ENCODE measurements at places on chromosomes 2 and 18. TPM values are rescaled to one million over a fixed set of nuclear protein-coding genes. Genes with fewer than 3 reads are reported as not detected.

Gene CCDC121
- total RNA-seq = 3.5 TPM

Gene UGT1A6
- total RNA-seq = not detected

Gene GALNT5
- total RNA-seq = 0.35 TPM

DNA sequence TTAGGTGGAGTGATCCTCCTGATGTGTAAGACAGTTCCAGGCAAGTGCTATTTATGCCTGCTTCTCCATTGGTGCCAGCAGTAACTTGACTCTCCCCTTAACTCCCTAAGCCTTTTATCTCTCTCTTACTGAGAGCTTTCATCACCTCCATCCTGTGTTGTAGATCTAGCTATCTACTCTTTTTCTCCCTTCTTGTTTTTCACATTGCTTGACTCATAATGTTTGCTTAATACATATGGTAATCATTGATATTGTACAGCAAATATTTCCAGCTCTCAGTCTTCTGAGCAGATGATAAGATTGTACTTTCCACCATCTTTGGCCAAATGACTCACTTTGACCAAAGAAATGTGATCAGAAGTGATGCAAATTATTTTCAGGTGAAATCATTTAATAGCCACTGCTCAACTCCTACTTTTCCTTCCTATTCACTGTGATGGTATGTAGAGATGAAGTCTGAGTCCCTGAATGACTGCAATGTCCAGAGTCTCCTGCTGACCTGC, 165.0 kb downstream of the PLCL1 start:
- DNase-seq = no peak

- DNase-seq = no peak
Observed at GRCh38 chr18:305003-305501, 37.2 kb upstream of the THOC1 start.

DNA sequence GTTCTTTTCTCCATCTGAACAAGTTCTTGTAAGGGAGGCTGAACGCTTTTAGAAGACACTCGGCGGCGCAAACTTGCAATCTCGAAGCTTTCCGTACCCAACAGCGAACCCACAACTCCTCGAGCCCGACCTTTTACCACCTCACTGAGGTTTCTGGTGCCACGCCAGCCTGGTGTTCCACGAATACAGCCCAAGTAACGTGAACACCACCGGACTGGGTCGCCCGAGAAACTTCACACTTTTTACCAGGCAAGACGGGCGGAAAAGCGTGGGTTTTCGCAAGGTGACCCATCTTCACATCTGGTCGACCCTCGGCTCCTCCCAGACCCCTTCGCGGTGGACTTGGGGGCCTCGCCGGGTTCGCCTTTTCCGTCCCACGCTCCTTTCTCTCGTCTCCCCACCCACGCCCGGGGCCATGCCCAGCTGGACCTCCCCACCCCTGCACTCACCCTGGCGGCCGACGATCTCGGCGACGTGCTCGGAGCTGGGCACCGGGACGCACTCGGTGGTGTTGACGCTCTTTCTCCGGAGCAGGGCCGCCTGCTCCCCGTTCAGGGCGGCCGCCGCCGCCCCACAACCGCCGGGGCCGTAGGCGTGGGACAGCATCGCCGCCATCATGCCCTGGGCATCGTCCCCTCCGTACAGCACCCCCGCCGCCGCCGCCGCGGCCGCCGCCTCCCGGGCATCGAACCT, 1.2 kb downstream of the MEX3C start:
- DNase-seq = no peak

GRCh38 chr2:100412881-100413321, 4.6 kb downstream of the CHST10 start:
- DNase-seq = no peak

DNA sequence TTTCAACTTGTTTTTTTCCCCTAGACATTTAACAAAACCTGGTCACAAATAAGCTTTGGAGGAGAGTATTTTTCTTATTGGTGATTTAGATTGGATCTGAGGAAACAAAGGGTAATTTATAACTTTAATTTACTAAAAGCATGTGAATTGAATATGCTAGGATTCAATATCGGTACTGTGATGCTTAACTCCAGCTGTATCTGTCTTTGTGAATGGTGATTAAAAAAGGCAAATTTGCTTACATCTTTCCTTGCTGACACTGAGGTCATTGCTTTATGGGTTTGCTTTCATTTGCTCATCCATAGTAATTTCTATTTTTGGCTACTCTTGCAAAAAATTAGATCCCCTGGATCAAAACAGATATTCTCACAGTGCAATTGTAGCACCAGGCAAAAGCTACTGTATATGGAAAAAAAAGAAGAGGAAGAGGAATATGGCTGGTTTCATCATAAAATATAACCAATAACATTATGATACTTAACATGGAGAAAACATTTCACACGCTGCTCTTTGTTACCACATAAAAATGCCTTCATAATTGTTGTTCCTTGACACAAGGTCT, 832.0 kb upstream of the ZEB2 start:
- DNase-seq = no peak

GRCh38 chr18:55109818-55110414, 150.7 kb upstream of the CCDC68 start:
- DNase-seq = no peak

- no peak for DNase-seq
Observed at GRCh38 chr2:38745267-38745666, 5.9 kb downstream of the SRSF7 start.
